ENCODE measurements at places on chromosomes 5 and 9. TPM values are rescaled to one million over a fixed set of nuclear protein-coding genes. Genes with fewer than 3 reads are reported as not detected.

SLC45A2 gene
- not detected for polyA plus RNA-seq

NSD1 gene
- polyA plus RNA-seq, result 8.6 TPM

SLC34A3 gene
- not detected for polyA plus RNA-seq

ANKRD31 gene
- polyA plus RNA-seq, result 0.18 TPM

TAF11L10 gene
- polyA plus RNA-seq, result not detected

CLTA gene
- polyA plus RNA-seq, result 325 TPM

MARCOL gene
- polyA plus RNA-seq, result not detected

DOCK8 gene
- 1.5 TPM for polyA plus RNA-seq

NR5A1 gene
- polyA plus RNA-seq, result not detected

PKD2L2 gene
- not detected for polyA plus RNA-seq

GABRA1 gene
- not detected for polyA plus RNA-seq

ZNF883 gene
- polyA plus RNA-seq, result 0.90 TPM

ZFP37 gene
- polyA plus RNA-seq, result 0.72 TPM

PHYHD1 gene
- polyA plus RNA-seq, result 4.7 TPM

LHX2 gene
- 0.07 TPM for polyA plus RNA-seq

MIGA2 gene
- 9.5 TPM for polyA plus RNA-seq

FAF2 gene
- 44.7 TPM for polyA plus RNA-seq

WDR38 gene
- not detected for polyA plus RNA-seq

ZNF618 gene
- 4.6 TPM for polyA plus RNA-seq

SLC31A2 gene
- 122 TPM for polyA plus RNA-seq

NFIB gene
- 23.1 TPM for polyA plus RNA-seq

Measured in keratinocyte (primary cell).